LoVo (cell line): ENCODE measurements at places on chromosomes 7 and 10.

DNA sequence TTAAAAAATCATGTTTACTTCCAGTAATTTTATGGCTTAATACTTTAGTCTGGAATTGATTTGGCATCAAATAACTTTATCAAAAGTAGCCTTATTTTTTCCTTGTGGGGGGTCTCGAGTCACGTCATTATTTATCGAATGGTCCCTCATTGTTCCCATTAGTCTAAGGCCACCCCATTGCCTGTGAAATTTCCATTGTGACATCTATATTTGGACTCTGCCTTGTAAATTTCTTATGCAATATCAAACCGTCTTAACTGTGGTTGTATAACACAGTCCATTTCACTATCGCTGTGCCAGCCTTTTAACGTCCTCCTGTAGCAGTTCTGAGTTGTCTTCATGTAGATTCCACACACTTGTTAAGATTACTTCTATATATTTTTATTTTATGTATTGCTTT lies 103.9 kb upstream of the RET start:
- DNase-seq = no peak

GRCh38 chr10:99775850-99776249 lies 6.6 kb upstream of the ABCC2 start:
- DNase-seq = peak; percentile 87

DNA sequence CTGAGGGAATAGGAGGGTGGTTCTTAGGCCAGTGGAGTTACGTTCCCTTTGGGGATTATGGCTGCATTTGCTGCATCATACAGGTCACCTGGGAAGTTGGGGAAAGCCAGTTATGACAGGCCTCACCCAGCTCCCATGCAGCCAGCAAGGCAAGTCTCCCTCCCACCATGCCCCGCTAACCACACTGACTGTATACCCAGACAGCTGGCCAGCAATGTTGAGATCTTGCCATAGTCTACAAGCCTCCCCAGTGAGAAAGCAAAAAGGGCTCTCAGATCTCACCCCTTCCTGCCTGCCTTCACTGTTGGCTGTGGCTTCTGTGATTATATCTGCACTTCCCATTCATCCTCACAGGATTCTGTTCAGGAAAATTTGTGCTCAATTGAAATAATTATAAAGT lies 133.3 kb upstream of the HGF start:
- no peak for DNase-seq

- no peak for DNase-seq
These were observed 57.5 kb downstream of the UNCX start for GRCh38 chr7:1290026-1290678.

DNA sequence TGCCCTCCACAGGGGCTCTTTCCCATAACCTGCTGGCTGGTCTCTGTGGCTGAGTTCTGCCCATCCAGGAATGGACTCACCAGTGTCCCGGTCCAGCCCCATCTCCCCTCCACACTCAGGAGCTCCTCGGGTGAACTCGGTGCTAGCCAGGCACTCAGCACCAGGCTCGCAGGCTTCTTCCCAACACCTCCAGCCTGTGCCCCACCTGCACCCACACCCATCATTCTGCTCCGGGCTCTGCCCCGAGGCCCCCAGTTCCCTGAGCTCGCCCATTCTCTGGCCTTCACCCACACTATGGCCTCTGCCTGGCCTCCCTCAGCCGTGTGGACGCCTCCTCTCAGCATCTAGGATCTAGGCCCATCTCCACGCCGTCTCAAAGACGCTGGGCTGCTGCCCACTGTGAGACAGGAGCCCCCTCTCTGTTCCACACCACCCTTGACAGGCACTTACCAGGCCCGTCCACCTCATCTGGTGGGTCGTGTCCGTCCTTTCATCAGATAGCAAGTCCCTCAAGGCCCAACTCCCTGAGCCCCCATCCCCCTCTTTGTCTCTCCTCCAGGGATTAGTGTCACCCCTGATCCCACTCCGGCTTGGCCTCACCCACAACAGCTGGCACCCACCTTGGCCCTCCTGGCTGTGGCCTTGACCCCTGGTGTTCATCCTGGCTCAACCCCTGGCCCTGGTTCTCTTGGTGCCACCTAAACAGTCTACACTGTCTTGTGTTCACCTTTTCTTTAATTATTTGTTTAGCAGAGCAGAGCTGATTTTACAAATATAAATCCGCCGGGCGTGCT lies 76.0 kb upstream of the FAM20C start:
- no peak for DNase-seq
